ENCODE measurements at places on chromosomes 2 and 18. TPM values are rescaled to one million over a fixed set of nuclear protein-coding genes. Genes with fewer than 3 reads are reported as not detected.

DNA sequence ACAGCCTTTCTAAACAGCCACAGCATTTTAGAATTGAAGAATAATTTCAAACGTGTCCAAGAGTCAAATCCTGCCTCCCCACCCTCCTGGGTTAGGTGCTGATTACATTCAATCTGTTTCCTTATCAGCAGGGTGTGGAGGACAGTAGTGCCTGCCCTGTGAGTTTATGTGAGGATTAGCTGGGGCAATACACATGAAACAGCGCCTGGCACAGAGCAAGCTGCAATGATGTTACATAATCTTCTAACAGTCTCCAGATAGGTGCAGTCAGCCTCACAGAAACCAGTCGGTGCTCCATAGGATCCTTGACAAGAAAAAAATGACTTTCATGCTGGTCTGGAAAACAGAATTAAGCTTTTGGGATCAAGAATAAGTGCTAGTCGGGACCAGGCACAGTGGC is 91.7 kb upstream of the ITGA6 start:
- DNase-seq: peak; percentile 69

IAH1 gene
- 44.7 TPM for total RNA-seq

SRD5A2 gene
- total RNA-seq: not detected

GRCh38 chr18:58955738-58956137 is 91.1 kb downstream of the ZNF532 start:
- no peak for DNase-seq

DNA sequence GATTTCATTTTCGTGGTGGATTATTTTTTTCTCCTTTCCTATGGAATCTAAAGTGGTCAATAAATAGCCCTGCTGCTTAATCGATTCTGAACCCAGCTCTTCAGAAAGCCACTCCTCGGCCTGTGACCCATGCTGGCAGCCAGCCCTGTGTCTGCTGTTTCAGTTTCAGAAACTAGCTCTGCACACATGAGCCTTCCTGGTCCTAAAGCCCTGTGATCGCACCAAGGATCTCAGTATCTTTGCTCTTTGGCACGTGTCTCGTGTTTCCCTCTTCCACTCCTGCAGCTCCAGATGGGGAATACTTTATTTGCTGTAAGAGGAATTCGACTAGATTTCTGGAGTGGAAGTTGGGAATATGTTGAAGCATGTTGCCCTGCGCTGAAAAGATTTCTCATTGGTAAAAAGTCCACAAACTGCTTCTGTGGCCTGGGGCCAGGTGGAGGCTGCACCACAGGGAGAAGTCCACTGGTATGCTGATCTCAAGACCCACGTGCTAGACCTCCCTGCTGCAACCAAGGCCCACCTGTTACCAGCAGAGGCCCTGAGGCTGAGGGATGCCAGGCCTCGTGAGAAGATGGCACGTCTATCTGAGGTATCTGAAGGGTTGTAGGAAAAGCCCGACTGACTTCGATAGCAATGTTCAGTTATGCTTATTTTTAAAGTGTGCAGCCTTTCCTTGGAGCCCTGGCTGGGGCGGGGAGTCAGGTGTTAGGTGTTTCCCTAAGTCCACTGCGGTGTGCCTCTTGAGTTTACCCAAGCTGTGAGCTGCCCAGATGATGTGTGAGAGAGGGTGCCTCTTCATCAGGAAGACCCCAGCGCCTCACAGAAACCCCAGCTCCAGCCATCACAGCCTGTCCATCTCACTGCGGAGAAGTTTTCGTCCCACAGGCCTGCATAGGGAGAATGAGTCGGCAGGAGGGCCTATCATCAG is 33.6 kb upstream of the CELF4 start:
- DNase-seq: no peak

- no peak for DNase-seq
These were observed 627.0 kb upstream of the SLC39A10 start for GRCh38 chr2:195029804-195030654.

DNA sequence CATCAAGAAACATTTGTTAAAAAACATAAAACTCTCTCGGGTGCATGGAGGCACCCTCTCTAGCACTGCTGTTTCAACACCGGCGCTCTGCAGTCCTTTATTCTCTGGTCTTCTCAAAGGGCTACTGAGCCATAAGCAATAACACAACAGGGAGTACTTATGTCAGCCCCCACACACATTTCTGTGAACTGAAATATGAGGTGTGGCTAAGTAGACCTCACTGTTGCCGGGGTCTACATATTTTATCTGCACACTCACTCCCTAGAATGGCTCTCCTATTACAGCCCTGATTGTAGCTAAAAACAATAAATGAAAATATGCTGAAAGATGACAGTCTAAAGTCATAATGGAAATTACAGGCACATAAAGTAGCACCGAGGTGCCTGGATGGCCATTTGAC is 235.1 kb downstream of the GRB14 start:
- DNase-seq: no peak

DNA sequence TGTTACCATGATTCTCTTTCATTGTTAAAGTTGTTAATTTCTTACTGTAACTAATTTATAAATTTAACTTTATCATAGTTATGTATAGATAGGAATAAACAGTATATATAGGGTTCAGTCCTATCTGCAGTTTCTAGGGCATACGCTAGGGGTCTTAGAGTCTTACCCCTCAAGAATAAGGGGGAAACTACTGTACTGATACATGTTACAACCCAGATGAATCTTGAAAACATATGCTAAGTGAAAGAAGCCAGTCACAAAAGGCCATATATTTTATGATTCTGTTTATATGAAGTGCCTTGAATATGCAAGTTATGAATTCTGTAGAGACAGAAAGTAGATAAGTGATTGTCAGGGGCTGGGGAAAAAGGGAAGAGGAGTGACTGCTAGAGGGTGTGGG is 52.4 kb downstream of the RTN4 start:
- DNase-seq: no peak

- DNase-seq: no peak
These were observed 104.3 kb upstream of the PIK3C3 start for GRCh38 chr18:41850781-41851180.

- DNase-seq: no peak
These were observed 72.5 kb upstream of the APCDD1 start for GRCh38 chr18:10381951-10382350.

DNA sequence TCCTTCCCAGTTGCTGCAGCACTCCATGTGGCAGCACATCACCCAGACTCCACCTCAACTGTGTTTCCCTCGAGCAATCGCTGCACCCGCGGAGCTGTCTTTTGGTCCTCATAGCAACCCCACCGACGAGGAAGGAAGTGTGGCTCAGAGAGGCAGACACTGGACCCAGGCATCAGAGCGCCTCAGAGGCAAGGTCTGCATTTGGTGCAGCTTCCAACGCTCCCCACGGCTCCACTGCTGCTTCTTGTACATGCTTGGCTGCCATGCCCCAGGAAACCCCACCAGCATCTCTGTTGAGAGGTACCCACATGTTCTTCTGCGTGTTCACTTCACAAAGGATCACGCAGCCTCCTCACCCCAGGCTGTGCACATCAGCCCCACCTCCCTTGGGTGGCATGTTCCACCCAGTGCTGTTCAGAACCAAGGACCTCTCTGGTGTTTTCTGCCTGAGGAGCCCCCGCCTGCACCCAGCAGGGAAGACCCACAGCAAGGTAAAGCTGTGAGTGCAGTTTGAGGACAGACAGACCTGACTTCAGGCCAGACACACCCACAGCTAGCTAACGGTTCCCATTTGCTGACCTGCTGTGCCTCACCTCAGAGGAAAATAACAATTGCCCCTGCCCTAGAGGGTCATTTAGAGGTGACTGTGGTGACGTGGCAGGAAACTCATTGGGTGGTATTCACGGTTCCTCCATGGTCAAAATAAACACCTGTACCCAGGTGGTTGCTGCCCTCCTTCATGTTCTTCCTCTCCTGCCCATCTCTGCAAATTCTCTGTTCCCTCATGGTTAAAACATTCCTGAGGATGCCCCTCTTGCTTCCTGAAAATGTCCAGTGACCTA is 326.3 kb upstream of the MYT1L start:
- DNase-seq: no peak

All from left colon (tissue), 2 donors.